ENCODE measurements at places on chromosomes 16 and 17. TPM values are rescaled to one million over a fixed set of nuclear protein-coding genes. Genes with fewer than 3 reads are reported as not detected.

DNA sequence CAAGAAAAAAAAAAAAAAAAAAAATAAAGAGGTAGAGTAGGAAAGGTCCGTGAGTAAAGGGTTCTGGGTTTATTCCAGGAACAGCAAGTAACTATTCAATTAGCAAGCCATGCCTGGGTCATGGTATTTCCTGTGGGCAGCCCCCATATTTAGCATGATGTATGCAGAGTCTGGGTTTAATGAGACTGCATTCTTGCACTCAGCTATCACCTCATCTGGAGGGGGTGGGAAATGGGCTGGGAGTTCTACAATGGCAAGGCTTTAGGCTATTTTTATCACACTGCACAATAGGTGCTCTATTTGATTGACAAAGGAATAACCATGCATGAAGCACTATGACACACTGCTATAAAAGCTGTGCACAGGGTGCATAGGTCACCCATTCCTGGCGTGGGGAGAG is 104.0 kb upstream of the CCL2 start:
- no peak for DNase-seq

- no peak for DNase-seq
Observed at GRCh38 chr16:4772351-4772750, 5.4 kb upstream of the ZNF500 start.

- no peak for DNase-seq
Observed at GRCh38 chr16:9049241-9049640, 42.2 kb upstream of the HAPSTR1 start.

DNA sequence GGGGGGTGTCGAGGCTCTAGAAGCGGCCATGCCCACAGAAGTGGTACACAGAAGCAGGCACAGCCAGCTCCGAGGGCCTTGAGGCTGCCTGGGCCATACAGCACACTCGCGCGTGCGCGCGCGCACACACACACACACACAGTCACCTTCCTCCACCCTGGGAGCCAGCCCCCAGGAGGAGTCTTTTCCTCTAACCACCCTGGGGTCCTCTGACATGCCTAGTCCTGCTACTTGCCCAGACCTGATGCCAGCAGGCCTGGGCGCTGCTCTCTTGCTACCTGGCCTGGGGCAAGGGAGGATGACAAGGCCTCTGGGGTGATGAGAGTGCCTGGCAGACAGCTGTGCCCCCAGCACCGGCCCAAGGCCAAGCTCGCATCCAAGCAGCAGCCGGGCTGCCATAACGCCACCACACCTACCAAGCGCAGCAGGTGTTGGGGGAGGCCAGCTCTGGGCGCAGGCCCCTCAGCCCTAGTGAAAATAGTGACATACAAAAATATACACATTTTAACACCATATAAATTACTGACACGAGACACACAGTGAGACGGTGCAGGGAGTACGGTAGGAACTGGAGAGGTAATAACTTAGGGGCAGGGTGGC is 41.1 kb downstream of the TSC2 start:
- DNase-seq: no peak

The SPNS3 gene
- 0.51 TPM for total RNA-seq

DNA sequence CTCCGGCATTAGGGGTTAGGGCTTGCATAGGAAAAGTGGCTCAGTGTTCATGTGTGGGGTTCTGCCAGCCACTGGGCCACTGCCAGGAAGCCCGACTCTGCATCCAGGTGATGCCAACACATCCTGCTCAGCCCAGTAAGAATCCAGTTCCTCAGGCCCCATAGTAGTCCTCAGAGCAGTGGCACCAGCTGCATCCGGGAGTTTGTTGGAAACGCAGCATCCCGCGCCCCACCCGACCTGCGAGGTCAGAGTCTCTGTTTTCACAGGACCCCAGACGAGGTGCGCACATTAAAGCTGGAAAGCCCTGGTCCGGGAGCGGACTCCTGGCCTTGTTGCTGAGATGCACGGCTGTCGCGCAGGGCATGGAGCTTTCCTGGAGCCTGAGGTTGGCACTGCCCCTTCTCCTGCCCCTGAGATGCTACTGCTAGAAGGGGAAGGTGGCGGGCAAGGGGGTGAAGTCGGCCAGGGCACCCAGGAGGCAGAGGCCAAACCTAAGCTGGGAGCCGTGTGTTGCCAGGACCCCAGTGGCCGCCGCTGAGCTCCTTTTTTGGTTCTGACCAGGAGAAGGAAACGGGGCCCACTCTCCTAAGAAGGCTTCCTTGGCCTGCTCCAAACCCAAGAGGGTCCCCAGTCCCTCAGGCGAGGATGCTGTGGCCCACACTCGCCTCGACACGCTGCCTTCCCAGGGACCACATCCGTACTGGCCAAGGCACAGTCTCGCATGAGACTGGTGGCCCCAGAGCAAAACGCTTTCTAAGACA is 44.4 kb downstream of the NOS2 start:
- no peak for DNase-seq

All from dermis microvascular lymphatic vessel endothelial cell (primary cell).